NCI-H2081 treated with DMSO at 0.1 percent for 48 hours (cell line): ENCODE measurements at places on chromosomes 5 and 9.

DNA sequence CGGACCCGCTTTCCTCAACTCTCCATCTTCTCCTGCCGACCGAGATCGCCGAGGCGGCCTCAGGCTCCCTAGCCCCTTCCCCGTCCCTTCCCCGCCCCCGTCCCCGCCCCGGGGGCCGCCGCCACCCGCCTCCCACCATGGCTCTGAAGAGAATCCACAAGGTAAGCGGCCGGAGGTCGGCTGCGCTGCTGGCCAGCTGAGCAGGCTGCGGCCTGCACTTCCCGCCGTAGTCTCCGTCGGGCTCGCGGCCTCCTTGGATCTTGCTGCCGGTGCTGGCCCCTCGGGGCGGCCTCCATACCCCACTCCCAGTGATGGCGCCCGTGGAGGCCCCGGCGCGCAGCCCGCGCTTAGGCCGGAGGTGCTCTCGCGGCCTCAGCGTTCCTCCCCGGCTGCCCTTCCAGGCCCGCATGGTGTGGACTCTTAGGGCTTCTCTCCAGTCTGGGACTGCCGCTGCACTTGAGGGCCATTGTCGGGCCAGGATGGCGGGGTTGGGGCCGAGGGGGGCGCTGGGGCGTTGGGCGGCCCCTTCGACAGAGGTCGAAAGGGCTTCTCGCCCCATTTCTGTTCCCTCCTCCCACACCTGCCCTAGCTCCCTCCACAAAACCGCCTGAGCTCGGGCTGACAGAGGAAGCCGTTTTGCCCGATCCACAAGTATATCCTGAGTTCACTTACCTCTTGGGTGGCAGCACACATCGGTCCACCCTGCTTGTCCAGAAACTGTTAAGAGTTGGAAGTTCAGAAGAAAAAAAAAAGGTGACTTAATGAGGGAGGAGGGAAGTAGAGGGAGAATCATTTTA lies 714 bp downstream of the UBE2D2 start:
- no peak for DNase-seq

DNA sequence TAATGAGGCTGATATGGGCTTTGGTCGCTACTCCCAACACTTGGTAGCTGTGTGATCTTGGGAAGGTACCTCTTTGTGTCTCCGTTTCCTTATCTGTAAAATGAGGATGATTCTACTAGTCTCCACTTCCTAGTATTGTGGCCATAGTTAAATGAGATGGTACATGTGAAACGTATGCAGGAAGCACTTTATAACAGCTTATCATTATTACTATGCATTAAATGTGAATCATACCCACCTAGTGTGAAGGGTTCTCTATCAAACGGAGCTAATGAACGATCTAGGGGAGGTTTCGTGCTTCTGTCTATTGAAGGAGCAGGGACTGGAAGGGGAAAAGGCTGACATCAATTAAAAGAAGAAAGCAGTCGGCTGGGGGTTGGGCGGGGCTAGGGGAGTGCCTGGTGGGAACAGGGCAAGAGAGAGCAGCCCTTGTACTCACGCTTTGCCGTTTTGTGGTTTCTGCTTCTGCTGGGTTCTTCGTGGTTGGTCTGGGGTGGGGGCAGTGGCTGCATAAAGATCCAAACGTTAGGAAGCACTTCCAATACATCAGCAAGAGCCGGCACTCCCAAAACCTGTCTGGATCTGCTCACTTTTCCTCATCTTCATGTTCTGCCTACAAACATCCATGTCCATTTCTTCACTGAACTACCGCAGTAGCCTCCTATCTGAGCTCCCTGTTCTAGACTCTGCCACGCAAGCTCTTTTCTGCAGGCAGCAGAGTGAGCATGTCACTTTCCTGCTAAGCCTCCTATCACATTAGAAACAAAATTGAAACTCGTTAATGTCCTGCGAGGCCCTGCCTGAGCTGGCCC lies 30.8 kb downstream of the LCP2 start:
- no peak for DNase-seq

- DNase-seq, result no peak
These were observed 23.4 kb upstream of the FAM169A start for GRCh38 chr5:74889523-74890105.

- DNase-seq, result no peak
These were observed 231.6 kb upstream of the NFIL3 start for GRCh38 chr9:91655215-91655614.

DNA sequence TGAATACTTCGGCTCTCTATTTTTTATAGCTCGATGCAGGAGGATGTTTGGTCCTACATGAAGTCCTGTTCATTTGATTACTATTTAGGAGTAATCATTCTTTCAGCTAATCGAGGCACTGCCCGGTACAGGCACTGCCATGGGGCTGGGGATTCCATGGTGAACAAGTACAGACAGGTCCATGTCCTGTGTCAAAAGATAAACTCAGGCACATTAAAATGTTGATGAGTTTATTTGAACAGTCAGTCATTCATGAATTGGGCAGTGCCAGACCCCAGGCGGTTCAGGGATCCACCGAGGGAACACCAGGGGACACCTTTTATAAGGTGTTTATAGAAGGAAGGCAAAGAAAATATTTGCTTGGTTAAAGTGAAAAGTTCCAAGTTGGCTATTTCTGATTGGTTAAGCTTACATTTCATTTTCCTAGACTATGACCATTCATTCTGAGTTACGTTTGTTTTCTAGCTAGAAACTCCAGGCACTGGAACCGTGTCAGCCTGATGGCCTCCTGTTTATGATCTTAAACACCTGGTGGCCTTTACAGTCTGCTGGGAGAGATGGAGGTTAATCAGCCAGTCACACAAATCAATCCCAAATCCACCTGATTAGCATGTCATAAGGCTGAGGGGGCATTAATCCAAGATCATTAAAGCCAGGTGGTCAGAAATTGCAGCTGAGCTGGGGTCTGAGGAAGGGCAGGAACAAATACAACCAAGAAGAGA lies 47.0 kb upstream of the TDRD7 start:
- no peak for DNase-seq

DNA sequence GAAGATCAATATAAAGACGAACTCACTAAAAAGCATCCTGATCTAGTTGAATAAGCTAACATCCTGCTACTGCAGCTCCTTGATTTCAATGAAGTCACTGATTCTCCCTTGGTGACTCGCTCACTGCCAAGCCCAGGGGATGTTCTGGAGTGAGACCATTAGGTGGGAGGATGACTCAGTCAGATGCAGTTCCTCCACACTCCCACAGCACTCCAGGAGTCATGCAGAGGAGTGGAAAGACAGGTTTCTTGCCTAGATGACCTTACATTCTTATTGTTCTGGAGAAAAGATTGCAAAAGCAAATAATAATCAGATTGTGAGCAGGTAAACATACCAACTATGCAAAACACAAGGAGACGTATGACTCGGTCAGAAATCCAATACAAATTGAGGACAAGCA lies 15.3 kb downstream of the GCNT4 start:
- no peak for DNase-seq

GRCh38 chr5:116475338-116475737 lies 99.3 kb downstream of the SEMA6A start:
- no peak for DNase-seq

- DNase-seq, result peak; percentile 35
These were observed at the start of gene CDH18 for GRCh38 chr5:19987612-19988361. Gene CDH18 (minus strand): TSS chr5:19988200. CDS start chr5:19838986, 149,214 bp downstream.

- no peak for DNase-seq
These were observed 414.1 kb downstream of the FAM170A start for GRCh38 chr5:120043431-120043830.

DNA sequence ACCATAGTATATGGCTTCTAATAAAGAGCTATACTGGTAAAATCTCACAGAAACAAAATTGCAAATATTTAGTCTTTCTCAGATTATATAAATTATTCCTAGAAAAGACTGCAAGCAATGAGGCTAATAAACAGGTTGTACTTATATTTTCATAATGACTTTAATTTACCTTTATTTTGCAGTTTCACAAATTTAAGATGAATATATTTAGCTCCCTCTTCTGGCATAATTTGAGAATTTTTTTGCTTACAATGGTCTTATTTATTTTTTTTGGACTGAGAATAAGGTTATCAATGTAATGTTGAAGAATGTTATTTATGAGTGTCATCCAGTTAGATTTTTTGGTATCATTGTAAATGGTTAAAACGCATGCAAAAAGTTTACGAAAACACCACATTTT lies 56.7 kb downstream of the PIK3R1 start:
- no peak for DNase-seq

DNA sequence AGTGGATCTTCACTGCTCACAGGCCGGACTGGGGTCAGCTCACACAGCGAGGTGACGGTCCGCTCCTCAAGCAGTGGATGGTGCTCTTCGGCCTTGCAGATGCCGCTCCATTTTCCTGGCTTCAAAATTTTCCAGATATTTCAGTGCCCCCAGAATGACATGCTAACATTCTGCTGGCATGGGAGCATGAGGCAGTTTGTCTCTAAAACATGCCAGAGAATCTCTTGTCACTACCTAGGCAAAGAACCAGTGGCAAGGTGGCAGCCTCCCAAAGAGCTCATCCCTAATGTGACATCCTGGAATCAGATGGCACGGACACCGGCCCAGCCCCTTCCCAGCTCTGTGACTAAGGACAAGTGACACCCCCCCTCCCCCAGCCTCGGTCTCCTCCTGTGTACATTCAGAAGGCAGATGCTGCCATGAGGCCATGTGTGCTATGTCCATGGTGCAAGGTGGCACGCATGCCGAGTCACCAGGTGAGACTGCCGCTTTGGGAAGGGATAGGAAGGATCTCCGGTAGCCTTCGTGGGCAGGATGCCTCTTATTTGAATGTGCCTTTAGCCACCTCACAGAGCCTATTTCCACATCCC lies 2.7 kb downstream of the S1PR3 start:
- no peak for DNase-seq

DNA sequence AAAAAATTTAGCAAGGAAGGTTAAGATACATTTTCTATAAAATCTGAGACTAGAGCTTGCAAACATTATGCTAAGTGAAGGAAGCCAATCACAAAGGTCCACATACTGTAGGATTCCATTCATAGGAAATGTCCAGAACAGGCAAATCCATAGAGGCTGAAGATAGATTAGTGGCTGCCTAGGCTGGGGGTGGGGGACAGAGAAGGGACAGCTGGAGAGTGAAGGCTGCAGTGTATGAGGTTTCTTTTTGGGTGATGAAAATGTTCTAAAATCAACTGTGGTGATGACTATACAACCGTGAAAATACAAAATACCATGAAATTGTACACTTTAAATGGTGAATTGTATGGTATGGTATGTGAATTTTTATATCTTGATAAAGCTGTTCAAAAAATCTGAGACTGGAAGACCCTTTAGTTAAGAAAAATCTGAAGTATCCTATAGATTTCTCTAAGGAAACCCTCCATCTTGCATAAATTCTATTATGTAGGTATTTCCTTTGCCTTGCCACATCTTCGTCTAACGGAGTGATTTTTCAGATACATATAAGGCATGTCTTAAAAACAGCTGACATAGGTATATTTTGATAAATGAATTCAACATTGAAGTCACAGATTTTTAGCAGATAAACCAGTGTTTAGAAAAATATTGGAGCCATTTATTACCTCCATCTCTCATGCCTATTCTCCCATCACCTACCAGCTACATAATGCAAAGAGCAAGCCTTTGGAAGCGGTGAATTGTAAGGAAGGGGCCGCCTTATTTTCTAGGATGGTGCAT lies 121.1 kb downstream of the LMNB1 start:
- DNase-seq, result no peak

- no peak for DNase-seq
These were observed 19.6 kb upstream of the UBTD2 start for GRCh38 chr5:172303162-172303561.

DNA sequence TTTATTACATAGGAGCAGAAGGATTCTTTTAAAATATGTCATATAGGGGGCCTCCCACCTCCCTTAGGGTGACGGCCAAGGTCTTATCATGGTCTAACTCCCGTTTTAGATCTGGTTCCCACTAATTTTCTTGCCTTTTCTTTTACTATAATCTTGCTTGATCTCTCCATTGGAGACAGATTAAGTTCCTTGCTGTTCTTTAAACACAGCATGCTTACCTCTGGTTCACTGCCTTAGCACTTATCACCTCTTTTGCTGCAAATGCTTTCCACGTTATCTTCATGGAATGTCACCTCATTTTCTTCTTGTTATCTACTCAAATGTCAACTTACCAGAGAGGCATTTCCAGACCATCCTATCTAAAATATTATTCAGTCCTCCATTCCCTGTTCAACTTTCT lies 1047.6 kb downstream of the TLE4 start:
- DNase-seq, result no peak

GRCh38 chr5:102853680-102854079 lies 98.6 kb downstream of the PAM start:
- no peak for DNase-seq

- DNase-seq, result no peak
These were observed 60.9 kb upstream of the CACNA1B start for GRCh38 chr9:137816531-137817235.
